ENCODE measurements at places on chromosomes 6 and 20. TPM values are rescaled to one million over a fixed set of nuclear protein-coding genes. Genes with fewer than 3 reads are reported as not detected.

Gene DYNLT2
- 1.9 TPM for polyA plus RNA-seq

Gene LINC00237
- polyA plus RNA-seq = not detected

- H3K27me3 ChIP-seq = no peaks in the 10 kb centered on the region
- H3K27ac ChIP-seq = no peak overlapping the region
- DNase-seq = no peak
These were observed 135.8 kb upstream of the AKIRIN2 start for GRCh38 chr6:87837876-87838275.

GRCh38 chr6:106746652-106747051 is 117.3 kb downstream of the QRSL1 start:
- H3K36me3 ChIP-seq = no peaks in the 10 kb centered on the region
- no peak for DNase-seq
- no peak overlapping the region for H3K4me3 ChIP-seq
- no peak overlapping the region for H3K27ac ChIP-seq
- no peaks in the 10 kb centered on the region for H3K27me3 ChIP-seq
- no peaks in the 10 kb centered on the region for H3K4me1 ChIP-seq

GRCh38 chr20:21101453-21101931 is 4.7 kb downstream of the LINC00237 start:
- H3K27ac ChIP-seq = peak overlapping the region; percentile 47
- H3K4me3 ChIP-seq = peak overlapping the region; percentile 42
- no peak for DNase-seq

- no peaks in the 10 kb centered on the region for H3K36me3 ChIP-seq
- no peaks in the 10 kb centered on the region for H3K27me3 ChIP-seq
- H3K27ac ChIP-seq = no peak overlapping the region
- H3K4me1 ChIP-seq = peaks cover 3% of the 10 kb centered on the region
These were observed 55.9 kb upstream of the HDDC2 start for GRCh38 chr6:125357515-125358256.

DNA sequence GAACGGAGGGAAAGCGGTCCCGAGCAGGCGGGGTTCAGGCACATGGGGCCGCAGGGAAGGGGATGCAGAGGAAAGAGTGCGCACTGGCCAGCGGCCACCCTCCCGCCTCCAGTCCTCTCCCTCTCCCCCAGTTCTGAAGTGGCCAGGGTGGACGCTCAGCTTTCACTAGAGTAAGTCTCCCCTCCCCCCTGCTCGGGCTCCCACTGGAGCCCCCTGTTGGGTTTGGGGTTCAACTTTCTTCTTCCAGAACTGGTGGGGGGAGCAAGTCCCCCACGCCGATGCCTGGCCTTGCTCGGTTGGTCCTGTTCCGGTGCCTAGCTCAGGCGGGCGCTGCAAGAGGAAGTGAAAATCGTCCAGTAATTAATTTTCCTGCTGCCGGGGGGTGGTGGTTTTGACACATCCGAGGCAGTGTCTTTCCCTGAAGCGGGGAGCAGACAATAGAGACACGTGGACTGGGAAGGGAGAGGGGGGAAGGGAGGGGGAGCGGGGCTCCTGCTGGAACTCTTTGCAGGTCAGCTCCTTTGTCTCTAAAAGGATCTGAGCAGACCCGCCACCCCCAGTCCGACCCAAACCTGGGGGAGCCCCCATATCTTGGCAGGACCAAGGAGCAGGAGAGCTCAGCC is 824 bp upstream of the SCRT2 start:
- peaks cover 7% of the 10 kb centered on the region for H3K27me3 ChIP-seq
- no peak overlapping the region for H3K4me3 ChIP-seq
- H3K36me3 ChIP-seq = no peaks in the 10 kb centered on the region
- H3K4me1 ChIP-seq = no peaks in the 10 kb centered on the region
- no peak overlapping the region for H3K27ac ChIP-seq

DNA sequence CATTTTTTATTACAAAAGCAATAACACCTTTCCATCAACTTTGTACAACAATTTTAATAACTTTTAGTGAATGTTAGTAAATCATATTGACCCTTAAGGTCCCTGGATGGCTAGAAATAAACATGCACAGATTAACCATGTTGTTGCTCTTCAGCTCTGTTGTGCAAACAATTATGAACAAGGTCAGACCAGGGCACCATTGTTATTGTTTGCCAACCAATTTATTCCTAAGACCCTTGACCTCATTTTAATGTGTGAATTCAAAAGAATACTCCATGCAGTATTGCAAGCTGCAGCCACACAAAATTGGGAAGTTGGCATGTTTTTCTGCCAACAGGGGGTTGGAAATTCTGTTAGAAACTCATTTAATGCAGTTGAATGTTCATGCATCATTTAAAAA is 426.6 kb upstream of the MAP3K7 start:
- no peak overlapping the region for H3K4me3 ChIP-seq
- no peaks in the 10 kb centered on the region for H3K4me1 ChIP-seq
- no peak for DNase-seq
- no peak overlapping the region for H3K27ac ChIP-seq
- H3K27me3 ChIP-seq = no peaks in the 10 kb centered on the region
- no peaks in the 10 kb centered on the region for H3K36me3 ChIP-seq
